ENCODE measurements at places on chromosomes 5 and 9.

- no peak for DNase-seq
Measured at GRCh38 chr9:30476826-30477225, 1907.6 kb upstream of the ACO1 start.

- no peak for DNase-seq
Measured at GRCh38 chr5:81638471-81638870, 112.4 kb downstream of the SSBP2 start.

- no peak for DNase-seq
Measured at GRCh38 chr5:103505581-103506305, 56.8 kb downstream of the NUDT12 start.

- DNase-seq = no peak
Measured at GRCh38 chr9:116094846-116095245, 58.7 kb upstream of the PAPPA start.

DNA sequence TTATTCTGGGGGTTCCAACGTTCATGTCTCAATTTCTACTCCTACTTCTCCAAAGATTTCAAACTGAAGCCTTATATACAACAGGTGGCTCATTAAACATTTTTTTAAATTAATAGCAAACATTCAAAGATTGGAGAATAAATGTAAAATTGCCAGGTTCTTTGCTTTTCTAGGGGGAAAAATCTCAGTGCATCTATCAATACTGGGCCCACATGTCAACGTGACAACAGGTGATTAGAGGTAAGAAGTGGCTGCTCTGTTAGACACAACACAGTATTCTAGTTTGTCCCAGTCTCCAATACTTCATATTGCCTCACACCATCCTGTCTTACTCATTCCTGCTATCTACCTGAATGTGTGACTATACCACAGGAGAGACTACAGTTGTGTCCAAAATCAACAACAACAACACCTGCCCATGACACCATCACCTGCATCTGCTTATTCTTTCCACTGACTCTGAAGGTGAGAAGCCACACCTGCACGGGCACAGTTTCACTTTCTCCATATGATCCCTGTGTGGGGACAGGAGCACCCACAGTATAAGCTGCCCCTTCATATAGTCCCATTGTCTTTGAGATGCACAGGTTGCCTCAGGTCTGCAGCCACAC is 110.2 kb downstream of the LHFPL2 start:
- no peak for DNase-seq

DNA sequence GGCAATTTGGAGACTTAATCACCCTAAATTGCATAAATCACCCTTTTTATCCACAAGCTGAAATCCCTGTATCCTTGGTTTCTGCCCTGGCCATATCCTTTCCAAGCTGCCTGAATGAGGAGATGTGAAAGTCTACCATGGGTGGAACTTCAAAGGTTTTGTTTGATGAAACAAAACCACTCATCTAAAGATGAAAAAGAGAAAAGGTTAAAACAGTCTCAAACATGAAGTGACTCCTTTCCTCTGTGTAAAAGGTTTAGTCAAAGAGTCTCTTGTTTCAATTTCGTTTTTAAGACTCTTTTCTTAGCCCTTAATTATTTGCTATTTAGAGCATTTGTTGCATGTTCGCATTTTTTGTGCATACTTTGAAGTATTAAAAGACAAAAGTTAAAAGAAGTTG is 11.2 kb downstream of the SLC45A2 start:
- DNase-seq = no peak

GRCh38 chr9:83466351-83466750 is 71.8 kb downstream of the FRMD3 start:
- DNase-seq = no peak

DNA sequence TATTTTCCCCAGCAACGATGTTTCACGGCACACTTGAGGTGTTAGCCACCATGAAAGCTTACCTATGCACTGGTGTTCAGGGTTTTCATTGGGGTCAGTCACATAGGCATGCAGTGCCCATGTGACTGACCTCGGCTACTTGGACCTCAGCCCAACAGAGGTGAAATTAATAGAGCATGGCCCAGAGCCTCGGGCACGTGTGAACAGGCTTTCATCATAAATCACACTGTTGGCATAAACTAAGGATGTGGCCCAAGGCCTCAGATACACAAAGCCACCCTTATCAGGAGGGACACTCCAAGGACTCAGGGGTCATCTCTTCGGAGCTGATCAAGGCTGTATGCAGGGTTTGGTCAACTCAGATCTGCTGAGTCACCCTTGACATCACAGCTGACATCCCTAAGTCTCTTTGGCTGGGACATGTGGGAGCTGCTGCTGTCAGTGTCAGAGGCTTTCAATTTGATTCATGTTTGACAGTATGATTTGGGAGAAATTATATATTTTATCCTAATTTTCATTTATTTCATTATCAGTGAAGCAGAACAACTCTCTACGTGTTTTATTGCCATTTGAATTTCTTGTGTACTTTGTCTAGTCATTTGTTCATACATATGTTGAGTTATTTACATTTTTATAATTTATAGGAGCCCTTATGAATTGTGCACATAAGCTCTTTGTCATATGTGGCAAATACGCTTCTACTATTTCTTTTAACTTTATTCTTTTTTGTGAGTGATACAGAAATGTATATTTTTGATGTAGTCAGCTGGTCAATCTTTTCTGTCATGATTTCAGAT is 59.7 kb upstream of the ANKRD33B start:
- no peak for DNase-seq

GRCh38 chr9:99533421-99533820 is 288.3 kb upstream of the NR4A3 start:
- no peak for DNase-seq

- no peak for DNase-seq
Measured at GRCh38 chr9:1331546-1332038, 281.4 kb downstream of the DMRT2 start.
